ENCODE measurements at places on chromosomes 7 and 10.

DNA sequence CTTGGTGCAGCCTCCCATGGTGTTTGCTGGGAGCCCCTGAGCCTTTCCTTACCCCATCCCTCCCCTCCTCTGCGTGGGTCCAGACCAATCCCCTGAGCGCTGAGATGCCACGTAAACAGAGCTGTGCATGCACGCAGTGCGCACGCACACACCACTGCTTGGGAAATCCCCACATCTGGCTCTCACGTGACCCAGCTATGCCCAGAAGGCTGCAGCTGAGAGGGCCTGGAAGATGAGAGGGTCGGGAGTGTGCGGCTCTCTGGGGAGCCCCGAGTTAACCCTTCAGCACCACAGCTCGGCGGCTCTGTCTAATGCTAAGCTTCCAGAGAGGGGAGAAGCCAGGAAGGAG is 177.2 kb downstream of the SH3PXD2A start:
- DNase-seq = no peak

DNA sequence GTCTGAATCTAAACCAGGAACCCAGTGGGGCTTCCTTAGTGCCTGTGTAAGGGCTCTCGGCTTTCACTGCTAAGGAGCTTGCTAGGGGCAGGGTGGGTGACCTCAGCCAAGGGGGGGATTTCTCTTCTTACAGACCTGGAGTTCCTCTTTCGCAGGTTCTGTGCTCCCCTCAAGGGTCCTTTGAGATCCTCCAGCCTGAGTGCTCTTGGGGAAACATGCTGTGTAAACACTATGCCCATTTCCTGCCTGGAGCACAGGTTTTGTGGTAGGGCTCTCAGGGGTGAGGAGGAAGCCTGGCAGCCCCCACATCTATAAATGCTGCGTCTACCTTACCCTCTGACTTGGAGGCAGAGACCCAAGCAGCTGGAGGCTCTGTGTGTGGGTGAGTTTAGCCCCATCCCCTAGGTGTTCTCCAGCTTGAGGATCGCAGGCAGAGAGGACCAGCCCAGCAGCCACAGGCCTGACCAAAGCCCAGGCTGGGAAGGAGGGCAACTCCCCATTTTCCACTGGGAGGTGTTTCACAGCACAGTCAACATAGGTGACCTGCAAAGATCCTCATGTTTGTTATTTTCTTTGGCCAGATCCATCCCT is at the start of gene SFTPA1:
Gene SFTPA1, plus strand, starts transcription at position 339 of the 591 bp plus-strand sequence. CDS start 887 bp downstream, outside the sequence.
- no peak for DNase-seq

DNA sequence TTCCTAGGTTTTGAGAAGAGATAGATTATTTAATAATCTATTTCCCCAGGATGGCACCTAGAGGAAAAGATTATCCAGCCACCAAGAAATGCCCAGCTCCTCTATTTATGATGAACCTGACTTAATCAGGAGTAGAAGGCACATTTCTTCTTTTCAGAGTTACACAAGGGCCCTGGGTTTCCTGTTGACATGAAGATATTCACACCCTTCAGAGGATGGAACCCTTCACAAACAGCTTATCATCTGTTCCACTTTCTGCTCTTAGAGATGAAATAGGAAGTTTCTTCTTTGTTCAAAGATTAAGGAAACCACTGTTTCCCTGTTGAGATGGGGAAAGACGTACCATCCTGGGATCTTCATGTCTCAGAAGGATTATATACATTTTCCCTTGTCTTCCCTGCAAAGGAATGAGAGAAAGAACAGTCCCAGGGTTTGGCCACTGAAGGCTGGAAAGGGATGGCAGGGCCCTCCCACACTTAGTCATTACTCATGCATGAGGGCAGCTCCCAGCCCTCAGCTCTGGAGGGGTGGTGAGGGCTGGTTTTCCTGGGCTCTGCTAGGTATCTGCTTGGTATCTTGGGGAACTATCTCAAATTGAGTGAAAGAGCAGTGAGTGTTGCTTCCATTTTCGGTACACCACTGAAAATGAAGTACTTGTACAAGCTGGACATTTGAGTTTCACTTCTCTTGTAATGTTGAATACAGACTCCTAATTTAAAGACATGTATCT is 64.0 kb downstream of the MTPAP start:
- DNase-seq = no peak

DNA sequence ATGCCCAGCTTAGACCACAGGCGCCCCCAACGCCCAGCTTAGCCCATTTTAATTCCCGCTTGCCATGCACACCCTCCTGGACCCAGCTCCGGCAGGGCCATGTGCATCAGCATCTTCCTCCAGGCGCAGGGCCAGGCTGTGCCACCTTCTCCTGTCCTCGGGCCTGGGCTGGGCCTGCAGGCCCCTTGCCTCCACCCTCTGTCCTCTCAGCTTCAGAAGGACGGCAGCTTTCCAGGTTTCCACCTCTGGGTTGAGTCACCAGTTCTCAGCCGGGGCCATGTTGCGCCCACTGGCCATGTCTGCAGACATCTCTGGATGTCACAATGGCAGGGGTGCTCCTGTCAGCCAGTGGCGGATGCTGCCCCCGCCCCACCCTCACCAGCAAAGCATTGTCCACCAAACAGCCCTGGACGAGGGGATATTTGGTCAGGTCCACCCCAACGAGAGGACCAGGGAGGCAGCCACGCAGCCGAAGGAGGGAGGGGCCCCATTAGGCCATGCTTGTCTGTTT is 59.1 kb upstream of the NKX6-2 start:
- DNase-seq = no peak

DNA sequence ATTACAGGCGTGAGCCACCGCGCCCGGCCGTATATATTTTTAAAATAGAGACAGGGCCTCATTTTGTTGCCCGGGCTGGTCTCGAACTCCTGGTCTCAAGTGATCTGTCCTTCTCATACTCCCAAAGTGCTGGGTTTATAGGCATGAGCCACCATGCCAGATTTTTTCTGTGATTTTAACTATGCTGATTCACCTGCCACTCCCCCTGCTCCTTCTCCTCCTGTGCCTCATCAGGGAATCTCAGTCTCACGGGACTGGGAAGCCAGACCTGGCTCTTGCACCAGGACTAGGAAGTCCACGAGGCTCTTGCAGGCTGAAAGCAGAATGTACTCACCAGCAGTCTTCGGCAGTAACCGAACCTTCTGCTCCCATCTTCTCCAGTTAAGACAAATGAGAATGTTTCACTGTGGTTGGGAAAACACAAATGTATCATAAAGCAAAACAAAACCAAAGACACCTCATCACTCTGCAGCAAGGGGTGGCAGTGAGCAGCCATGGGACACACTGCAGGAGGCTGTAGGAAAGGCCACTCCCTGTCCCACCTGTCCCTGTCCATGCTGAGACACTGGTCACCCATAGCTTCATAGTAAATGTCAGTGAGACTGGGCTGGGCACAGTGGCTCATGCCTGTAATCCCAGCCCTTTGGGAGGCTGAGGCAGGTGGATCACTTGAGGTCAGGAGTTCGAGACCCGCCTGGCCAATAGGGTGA is 78.7 kb upstream of the MKRN1 start:
- DNase-seq = no peak

- no peak for DNase-seq
Measured at GRCh38 chr10:99369551-99369950, 40.4 kb downstream of the CNNM1 start.
